ENCODE measurements at places on chromosomes 13 and 19.

- no peak for DNase-seq
Measured at GRCh38 chr19:12772323-12772722, 3.0 kb downstream of the HOOK2 start.

GRCh38 chr13:73189776-73190175 lies 131.0 kb downstream of the KLF5 start:
- DNase-seq = no peak

GRCh38 chr13:30355384-30355699 lies 48.0 kb upstream of the KATNAL1 start:
- peak; percentile 54 for DNase-seq

DNA sequence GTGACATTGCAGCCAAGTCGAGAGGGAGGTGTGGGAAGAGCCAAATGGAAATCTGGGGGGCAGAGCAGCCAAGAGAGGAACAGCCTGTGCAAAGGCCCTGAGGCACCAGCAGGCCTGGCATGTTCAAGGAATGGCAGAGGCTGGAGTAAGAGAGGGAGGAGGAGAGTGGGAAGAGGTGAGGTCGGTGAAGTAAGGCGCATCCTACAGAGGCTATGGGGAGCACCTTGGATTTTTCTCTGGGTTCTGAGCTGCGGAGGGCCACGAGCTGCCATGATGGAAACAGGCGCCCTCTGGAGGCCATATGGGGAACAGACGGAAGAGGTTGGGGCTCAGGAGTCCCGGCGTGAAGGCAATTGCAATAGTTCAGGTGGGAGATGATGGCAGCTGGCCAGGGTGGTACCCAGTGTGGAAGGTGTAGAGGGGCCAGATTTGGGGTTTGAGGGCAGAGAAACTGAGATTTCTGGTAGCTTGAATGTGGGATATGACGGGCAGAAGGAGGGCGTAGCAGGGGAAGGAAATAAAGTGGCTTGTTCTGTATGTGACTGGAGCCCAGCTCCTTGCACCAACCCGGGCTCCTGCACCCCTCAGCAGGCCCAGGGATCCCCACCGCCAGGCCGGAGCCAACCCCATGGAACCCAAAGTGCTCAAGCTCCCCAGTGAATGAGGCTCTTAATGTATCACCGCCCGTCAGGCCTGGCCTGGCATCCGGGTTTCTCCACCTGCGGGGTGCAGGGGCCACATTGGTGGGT lies 20.5 kb upstream of the STRN4 start:
- peak; percentile 81 for DNase-seq

DNA sequence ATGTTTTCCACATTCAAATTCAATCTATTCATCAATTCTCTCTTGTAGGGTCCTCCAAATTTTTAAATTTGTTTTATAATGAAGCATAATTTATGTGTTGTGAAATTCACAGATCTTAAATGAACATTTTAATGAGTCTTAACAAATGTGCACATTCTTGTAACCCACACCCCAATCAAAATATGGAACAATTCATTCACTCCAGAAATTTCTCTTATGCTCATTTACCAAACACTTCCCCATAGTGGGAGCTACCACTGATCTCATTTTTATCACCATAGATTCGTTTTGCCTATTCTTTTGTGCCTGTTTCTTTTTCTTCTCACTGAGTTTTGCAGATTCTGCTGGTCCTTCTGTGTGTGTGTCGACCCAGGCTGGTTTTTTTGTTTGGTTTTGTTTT lies 664.1 kb downstream of the EFNB2 start:
- no peak for DNase-seq

- no peak for DNase-seq
Measured at GRCh38 chr19:1412995-1413800, 5.8 kb downstream of the DAZAP1 start.

All from K562 (cell line).